ENCODE measurements at places on chromosomes 6 and 20. TPM values are rescaled to one million over a fixed set of nuclear protein-coding genes. Genes with fewer than 3 reads are reported as not detected.

Gene C6orf163
- 1.4 TPM for total RNA-seq

Gene PCED1A
- total RNA-seq = 34.3 TPM

Gene OLIG3
- 0.61 TPM for total RNA-seq

Gene GJE1
- total RNA-seq = not detected

Gene BCAS1
- 0.09 TPM for total RNA-seq

Gene CPXM1
- 2.9 TPM for total RNA-seq

Measured in activated CD8-positive, alpha-beta T cell treated with anti-CD3 and anti-CD28 coated beads for 36 hours (primary cell).